ENCODE measurements at places on chromosomes 5 and 9. TPM values are rescaled to one million over a fixed set of nuclear protein-coding genes. Genes with fewer than 3 reads are reported as not detected.

Gene SVEP1
- not detected for total RNA-seq

Gene SAXO1
- total RNA-seq: 0.31 TPM

Gene NAIF1
- total RNA-seq: 14.5 TPM

Gene CARTPT
- total RNA-seq: not detected

Gene QRFP
- not detected for total RNA-seq

Gene C1QTNF2
- total RNA-seq: not detected

- DNase-seq: peak; percentile 45
Measured at GRCh38 chr5:142548739-142549275, 137.1 kb downstream of the FGF1 start.

DNA sequence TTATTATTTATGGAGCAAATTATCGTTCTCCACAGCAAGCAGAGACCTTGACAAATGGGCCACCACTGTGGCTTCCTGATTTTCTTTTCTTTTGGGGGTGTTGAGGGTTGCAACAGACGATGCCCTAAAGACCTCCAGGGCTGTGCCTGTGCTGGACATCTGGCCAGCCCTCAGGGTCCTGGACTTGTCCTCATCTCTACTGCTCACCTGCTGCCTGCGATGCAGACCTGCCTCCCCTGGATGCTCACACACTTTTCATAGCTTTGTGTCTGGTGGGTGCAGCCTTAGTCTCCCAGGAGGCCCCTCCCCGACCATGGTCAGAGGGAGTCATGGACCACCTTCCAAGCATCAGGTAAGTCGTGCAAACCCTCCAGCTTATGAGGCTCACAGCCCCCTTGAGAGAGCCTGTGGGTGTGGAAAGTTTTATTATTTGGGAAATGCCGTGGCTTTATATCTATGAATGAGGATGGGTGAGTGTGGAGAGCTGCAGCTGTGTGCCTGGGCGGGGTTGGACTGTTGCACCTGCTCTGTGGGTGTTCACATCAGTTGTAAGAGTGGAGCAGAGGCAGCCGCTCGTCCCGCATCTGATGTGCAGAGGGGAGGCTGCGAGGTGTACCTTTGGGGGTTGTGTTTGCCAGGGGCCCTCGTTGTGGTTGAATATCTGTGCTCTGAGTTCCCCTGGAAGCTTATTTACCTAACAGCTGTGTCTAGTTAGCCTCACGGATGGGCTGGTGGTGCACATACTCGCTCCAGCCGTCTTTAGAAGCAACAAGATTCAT, 126.3 kb upstream of the IRX4 start:
- no peak for DNase-seq

- no peak for DNase-seq
Measured at GRCh38 chr9:126956917-126957686, 42.5 kb downstream of the RALGPS1 start.

GRCh38 chr9:96057155-96057554, 181.7 kb downstream of the ERCC6L2 start:
- peak; percentile 32 for DNase-seq

- no peak for DNase-seq
Measured at GRCh38 chr9:135004772-135005171, 82.7 kb upstream of the OLFM1 start.

DNA sequence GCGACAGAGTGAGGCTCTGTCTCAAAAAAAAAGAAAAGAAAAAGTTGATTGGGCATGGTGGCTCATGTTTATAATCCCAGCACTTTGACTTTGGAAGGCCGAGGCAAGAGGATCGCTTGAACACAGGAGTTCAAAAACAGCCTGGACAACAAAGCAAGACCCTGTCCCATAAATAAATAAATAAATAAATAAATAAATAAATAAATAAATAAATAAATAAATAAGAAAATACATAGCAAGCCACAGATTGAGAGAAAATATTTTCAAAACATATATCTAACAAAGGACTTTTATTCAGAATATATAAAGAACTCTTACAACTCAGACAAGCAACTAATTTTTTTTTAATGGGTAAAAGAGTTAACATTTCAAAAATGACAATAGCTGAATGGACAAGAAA, 71.2 kb downstream of the PLPP1 start:
- DNase-seq: no peak

- peak; percentile 34 for DNase-seq
Measured at GRCh38 chr5:153352685-153353219, 137.7 kb upstream of the GRIA1 start.

DNA sequence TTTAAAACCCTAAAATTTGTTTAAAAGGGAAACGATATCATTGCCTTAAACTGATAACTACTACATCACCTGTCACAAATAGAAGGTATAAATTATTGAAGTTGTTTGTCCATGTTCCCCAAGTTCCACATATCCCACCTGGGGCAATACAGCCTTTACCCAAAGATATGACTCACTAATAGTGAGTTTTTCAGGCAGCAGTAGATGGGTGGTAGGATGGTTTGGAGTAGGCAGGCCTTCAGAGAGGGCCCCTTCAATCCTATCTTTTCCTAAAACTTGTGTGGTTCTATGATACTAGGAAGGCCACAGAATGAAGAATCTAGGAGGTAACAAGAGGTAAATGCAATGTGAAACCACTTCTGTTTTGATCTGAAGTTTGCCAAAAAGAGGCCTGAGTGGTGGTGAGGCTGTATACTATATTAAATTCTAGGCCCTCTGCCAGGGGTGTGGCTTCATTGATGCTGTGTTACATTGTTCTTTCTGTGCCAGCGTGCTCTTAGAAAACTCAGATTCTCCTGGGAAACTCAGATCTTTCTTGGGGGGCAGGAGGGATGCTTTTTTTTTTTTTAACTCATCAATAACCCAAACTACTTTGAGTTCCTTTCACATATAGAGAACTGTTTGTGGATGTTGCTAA, 7.2 kb downstream of the CYSTM1 start:
- no peak for DNase-seq

- no peak for DNase-seq
Measured at GRCh38 chr5:64794053-64794770, 25.5 kb downstream of the CWC27 start.

DNA sequence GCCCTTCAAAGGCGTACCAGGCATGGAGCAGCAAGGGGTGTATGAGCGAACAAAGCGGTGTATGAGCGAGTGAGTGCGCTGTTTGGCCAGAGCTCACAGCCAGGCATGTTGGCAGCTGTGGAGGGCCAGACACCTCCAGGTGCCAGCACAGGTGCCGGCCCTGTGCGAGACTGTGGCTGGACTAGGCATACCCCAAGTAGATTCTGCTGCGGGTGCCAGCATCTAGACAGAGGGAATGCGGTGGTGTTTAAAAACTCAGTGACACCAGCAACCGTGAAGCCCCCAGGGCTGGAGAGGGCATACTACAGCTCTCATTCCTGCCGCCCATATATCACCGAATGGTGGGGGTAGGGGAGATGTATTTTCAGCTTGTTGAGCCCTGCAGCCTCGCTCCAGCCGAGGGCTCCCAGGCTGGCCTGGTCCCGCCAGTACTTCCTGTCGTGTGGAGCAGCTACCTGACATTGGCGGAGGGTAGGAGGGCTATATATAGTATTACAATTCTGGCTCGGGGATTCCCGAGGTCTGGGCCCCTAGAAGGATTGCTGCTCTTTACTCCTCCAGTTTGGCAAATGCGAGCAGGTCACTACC, 1829.6 kb upstream of the NUDT12 start:
- DNase-seq: no peak

GRCh38 chr5:116554764-116555163, 19.9 kb downstream of the SEMA6A start:
- DNase-seq: no peak

- no peak for DNase-seq
Measured at GRCh38 chr5:172715931-172716682, 54.9 kb downstream of the DUSP1 start.

- DNase-seq: no peak
Measured at GRCh38 chr5:151113651-151114050, 32.8 kb upstream of the TNIP1 start.

DNA sequence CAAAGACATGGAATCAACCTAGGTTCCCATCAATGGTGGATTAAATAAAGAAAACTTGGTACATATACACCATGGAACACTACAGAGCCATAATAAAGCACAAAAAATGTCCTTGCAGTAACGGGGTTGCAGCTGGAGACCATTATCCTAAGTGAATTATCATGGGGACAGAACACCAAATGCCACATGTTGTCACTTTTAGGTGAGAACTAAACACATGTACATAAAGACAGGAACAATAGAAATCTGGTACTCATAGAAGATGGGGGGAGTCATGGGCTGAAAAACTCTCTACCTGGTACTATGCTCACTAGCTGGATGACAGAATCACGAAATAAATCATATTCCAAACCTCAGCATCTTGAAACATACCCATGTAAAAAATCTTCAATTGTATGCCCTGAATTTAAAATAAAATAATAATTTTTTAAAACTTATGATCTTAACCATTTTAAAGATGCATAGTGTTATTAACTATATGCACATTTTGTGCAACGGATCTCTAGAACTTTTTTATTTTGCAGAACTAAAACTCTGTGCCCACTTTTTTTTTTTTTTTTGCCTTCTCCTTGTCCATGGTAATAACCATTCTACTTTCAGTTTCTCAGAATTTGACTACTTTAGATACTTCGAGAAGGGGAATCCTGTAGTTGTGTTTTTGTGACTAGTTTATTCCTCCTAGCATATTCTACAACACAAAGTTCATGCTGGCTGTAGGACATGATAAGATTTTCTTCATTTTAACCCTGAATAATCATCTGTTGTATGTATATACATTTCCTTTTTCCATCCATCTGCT, 1081.6 kb upstream of the ACO1 start:
- DNase-seq: no peak

DNA sequence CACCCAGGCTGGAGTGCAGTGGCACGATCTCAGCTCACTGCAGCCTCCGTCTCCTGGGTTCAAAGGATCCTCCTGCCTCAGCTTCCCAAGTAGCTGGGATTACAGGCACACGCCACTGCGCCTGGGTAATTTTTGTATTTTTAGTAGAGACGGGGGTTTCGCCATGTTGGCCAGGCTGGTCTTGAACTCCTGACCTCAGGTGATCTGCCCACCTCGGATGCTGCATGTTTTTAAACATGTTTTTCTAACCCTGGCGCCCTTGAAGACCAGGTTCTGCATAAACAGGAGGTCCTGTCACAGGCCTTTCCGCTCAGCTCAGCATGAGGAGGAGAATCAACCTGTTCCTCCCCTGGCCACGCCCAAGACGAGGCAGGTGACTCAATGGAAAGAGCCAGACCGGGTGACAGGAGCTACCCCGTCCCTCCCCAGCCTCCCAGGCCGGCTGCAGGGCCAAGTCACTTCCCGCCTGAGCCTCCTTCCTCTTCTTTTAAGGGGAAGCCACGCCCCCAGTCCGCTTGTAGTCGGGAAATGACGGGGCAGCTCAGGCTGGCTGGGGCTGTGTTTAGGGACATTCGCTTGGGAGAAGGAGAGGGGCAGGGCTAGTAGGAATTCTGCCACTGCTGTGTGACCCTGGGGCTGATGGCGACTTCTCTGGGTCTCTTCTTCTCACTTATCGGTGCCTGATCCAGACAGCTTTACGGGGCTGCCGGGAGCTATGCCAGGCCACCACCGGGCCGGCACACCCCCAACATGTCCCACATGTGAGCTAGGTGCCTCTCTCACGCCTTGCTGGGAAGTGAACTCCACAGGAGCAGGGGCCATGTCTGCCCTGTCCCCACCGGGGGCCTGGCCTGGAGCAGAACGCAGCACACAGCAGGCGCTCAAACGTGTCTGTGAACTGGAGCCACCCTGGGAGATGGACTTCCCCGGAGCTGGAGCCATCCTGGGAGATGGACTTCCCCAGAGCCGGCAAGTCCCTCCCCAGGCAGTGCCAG, 6.1 kb downstream of the NOTCH1 start:
- peak; percentile 99 for DNase-seq

DNA sequence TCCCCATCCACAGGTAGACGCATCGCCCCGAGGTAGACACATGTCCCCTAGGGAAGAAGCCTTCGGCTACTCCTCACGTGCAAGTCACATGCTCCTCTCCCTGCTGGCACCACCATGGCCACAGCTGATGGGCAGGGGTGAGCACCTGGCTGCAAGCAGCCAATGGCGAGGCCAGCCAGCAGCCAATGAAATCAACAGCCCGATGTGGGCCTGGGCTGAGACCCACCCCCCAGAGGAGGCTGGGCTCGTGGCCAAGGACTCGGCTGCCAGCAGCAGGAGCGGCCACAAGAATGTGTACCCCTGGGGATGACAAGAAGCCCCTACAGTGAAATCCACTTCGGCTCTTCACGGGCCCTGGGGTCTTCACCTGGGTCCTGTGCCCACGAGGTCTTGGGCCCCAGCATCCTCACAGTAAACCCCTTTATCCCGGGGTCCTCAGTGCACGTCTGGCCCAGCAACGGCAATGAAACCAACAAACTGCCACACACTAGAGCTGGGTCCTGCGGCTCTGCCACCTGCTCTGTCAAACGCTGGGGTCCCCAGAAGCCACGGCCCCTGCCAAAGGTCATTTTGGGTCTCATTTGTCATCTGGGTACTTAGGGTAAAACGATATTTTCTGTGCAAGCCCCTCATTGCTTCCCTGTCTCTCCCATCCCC, 22.1 kb upstream of the PTGES start:
- no peak for DNase-seq

DNA sequence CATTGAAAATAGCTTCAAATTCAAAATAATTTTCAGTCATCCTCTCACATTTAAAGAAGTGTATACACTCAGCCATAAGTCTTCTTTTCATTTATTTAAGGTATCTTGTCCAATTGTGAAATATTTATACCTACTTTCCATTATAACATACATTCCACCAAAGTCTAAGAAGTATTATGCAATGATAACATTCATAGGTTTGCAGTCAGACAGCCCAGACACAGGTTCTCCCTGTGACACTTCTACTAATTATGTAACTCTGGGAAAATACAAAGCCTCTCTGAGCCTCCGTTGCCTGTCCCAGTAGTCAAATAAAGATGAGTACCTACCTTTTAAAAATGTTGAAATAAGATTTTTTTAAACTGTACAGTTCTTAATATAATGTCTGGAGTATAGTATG, 320.9 kb upstream of the RPS23 start:
- no peak for DNase-seq

DNA sequence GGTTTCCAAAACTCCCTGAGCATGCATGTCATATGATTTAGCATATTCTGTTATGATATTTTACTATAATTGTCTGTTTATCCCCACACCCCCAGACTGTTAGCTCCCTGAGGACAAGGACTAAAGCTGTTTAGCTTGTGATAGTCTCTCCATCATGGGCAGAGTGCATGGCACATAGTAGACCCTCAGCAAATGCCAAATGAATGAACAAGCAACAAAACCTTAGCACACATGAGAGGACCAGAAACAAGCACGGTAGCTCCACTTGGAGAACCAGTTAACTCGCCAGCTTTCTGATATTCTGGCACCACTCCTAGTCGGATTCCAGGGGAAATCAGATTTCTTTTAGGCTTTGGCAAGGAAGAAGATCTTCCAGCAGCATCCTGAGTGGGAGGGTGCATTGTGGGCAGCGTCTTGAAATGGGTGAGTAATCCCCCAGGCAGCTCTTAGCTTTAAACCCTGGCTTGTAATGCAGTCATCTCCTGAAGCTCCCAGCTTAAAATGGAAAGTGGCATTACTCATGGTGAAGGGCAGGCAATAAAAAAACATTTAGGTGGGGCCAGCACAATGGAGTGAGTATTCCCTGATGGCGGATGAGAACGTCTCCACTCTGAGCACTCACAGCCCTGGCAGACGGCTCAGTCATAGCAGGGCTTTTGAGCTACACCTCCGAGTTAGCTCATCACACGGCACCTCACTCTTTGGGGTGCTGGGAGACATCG, 41.1 kb downstream of the FGF1 start:
- no peak for DNase-seq

Measured in activated CD4-positive, alpha-beta memory T cell treated with anti-CD3 and anti-CD28 coated beads for 36 hours (primary cell).